Activated CD4-positive, alpha-beta T cell treated with anti-CD3 and anti-CD28 coated beads, Interleukin-2, amount 10 ng/mL, durations not matched to agents 24 days and 14 days (primary cell): ENCODE measurements at places on chromosomes 11 and 22. TPM values are rescaled to one million over a fixed set of nuclear protein-coding genes. Genes with fewer than 3 reads are reported as not detected.

The TRIM29 gene
- not detected in 2 replicates for total RNA-seq

The PDE2A gene
- total RNA-seq, result 0.33 and 0.43 TPM in 2 replicates

The PRG2 gene
- total RNA-seq, result 0.35 and 0.38 TPM in 2 replicates

The CNIH2 gene
- total RNA-seq, result 1.0 and 2.7 TPM in 2 replicates

The CSRP3 gene
- total RNA-seq, result not detected in 2 replicates
